ENCODE measurements at places on chromosomes 2 and 18.

DNA sequence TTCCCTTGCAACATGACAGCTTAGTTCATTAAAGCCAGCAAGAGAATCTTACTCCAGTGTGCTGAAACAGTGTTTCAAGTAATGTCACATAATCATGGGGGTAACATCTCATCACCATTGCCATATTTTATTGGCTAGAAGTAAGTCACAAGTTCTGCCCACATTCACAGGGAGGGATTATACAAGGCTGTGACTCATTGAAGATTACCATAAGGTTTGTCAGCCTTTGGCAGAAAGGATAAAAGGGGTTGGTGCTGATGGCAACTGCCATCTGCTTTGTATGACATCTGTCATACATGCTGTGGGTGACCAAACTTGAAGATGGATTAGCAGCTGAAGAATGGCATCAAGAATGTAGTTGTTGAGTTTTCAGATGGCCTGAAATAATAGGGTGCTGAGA, 61.2 kb downstream of the KCNE4 start:
- DNase-seq = no peak

DNA sequence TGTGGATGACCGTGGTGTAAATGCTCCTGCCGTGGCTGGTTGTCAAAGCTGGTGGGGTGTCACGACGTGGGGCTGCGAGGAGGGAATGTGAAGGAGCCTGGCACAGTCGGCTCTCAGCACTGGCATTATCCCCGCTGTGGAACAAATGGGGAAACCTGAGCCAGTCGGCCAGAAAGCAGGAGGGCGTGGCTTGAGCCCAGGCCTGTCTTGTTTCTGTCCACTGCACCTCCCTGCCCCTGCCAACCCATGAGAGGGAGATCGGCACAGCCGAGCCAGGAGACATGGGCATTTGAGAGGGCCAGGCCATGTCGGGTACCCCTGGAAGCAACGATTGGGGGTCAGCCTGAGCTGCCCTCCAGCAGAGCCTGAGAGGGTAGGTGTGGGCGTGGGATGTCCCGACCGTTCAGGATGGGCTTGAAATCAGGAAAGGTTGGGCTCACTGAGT, 44.5 kb downstream of the PDIA6 start:
- no peak for DNase-seq

GRCh38 chr2:158973116-158973956, 4.9 kb downstream of the TANC1 start:
- no peak for DNase-seq

GRCh38 chr2:228469721-228470120, 288.2 kb upstream of the SPHKAP start:
- DNase-seq = no peak

GRCh38 chr2:14492920-14493503, 139.5 kb upstream of the LRATD1 start:
- DNase-seq = no peak

- no peak for DNase-seq
These were observed 33.5 kb upstream of the EML4 start for GRCh38 chr2:42135381-42136312.

DNA sequence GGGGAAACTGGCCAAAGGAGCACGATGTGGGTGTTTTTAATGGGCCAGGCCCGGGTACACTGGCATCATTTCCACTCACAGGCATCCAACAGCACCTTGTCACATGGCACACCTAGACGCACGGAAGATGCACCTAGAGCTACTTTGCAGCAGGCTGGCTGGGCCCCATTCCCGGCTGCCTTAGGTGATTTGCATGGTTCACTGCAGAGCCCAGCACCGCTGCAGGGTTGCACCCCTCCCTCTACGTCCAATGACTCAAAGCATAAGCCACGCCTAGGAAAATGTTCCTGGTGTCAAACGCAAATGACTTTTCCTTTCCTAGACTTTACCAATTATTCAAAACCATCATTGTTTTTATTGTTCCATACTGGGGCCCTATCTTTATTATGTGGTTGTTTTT, 222.9 kb downstream of the EIPR1 start:
- DNase-seq = no peak

Data from dorsolateral prefrontal cortex (tissue), 122 donors.